ENCODE measurements at places on chromosomes 6 and 20.

DNA sequence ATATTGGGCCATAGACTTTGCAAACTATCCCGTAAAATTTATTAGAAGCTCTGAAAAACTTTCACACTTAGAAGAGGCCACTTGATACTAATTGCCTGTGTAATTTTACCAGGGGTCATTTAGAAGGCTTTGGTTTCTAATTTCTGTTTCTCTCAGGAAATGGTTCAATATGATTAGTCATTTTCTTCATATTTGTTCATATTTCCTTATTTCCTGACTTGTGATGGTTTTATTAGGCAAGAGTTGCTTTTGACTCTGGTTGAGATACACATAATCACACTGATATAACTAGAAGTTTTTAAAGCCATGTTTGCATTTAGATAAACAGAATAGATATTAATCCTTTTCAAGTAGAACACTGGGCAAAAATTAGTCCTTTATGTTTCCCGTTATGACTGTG, 11.8 kb upstream of the HBS1L start:
- no peak for DNase-seq

DNA sequence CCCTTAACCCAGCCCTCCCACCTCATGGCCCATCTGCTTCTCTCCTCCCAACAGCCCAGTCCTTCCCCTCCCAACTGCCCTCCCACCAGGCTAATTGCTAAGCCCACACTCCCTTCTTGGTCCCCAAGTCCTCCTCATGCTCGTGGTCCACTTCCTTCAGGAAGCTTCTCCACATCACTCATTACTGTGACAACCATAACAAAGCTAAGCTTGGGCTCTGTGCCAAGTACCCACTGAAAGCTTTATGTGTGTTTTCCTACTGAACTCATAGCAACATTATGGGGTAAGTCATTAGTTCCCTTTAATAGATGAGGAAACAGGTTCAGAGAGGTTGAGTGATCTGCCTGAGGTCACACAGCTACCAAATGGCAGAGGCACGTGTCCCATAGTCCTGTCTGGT, 16.2 kb downstream of the FRS3 start:
- no peak for DNase-seq

DNA sequence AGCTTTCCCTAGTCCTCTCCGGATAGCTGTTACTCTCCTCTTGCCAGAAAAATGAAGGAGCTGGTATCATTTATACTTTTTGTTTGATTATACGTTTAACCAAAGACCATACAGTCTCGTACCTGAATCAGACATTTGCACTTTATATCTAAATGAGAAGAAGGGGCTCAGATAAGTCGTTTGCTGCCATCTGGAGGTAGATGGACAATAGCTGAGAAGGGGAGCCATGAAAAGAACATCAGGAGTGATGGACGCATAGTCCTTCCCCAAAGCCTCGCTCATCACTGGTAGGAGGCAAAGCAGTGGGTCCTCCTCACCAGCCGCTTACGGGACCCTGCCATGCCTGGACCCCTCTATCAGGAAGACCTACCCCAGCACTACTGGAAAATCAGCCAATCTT, 45.4 kb downstream of the RPF2 start:
- DNase-seq, result no peak

DNA sequence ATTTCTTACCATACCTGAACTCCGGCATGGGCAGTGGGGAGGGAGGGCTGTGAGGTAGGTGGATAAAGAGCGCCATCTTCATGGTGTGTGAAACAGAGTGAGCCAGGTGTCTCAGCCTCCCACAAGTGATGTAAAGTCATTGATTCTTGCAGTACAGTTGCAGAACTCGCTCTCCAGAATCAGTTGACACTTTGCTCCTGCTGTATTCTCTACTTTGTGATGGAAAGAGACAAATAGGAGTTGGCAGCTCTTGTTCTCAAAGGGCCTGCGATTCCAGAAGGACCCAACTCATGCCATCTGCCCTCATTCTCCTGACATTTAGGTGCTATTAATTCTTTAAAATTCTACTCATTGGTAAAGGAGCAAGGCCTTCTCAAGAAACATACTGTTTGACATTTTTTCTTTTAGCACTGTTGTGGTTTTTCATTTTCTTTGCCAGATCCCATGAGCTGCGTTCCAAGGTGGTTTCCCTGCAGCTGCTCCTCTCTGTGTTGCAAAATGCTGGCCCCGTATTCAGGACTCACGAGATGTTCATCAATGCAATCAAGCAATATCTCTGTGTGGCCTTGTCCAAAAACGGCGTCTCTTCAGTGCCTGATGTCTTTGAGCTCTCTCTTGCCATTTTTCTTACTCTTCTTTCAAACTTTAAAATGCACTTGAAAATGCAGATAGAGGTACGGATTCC, 49.3 kb downstream of the ARFGEF2 start:
- no peak for DNase-seq

DNA sequence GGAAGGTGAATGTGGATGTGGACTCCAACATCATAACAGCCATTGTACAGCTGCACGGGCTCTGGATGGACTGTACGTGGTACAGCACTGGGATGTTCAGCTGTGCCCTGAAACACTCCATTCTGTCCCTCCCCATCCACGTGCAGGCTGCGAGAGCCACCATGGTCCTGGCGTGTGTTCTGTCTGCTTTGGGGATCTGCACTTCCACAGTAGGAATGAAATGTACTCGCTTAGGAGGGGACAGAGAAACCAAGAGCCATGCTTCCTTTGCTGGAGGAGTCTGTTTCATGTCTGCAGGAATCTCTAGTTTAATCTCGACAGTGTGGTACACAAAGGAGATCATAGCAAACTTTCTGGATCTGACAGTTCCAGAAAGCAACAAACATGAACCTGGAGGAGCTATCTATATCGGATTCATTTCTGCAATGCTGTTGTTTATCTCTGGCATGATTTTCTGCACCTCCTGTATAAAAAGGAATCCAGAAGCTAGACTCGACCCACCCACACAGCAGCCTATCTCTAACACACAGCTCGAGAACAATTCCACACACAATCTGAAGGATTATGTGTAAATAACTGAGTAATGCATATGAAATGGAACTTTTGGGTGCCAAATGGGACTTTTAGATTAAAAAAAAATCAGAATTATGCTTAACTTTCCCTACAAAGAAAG, 12.1 kb downstream of the CLDN20 start:
- no peak for DNase-seq

GRCh38 chr6:142635130-142635529, 309.8 kb downstream of the HIVEP2 start:
- no peak for DNase-seq

- DNase-seq, result no peak
These were observed 36.1 kb upstream of the MAP7 start for GRCh38 chr6:136586295-136586694.

DNA sequence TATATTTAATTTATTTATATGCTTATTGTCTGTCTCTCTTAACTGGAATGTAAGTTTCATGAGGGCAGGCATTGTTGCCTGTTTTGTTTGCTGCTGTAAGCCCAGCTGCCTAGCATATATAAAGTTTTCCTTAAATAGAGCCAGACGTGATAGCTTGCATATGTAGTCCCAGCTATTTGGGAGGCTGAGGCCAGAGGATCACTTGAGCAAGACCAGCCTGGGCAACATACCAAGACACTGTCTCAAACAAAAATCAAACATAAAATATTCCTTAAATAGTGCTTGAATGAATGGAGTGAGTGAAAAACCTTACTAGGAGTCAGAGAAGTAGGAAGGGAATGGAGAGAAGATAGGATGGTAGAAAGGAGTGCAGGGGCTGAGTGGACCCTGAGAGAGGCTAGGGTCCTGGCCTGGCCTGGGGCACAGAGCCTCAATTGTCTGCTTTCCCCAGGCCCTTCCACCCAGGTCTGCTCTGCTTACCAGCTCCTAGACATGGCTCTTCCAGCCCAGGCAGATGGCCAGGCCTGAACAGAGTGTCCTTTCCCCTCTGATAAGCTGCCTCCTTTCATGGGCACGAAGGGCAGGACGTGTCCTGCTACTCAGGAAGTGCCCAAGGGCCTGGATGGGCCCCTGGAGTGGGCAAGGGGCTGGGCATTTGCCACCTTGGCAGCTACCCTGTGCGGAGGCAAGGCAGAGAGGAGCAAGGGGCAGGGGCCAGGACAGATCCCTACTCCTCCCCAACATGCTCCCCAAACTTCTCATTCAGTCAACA, 17.7 kb upstream of the BAK1 start:
- DNase-seq, result no peak

DNA sequence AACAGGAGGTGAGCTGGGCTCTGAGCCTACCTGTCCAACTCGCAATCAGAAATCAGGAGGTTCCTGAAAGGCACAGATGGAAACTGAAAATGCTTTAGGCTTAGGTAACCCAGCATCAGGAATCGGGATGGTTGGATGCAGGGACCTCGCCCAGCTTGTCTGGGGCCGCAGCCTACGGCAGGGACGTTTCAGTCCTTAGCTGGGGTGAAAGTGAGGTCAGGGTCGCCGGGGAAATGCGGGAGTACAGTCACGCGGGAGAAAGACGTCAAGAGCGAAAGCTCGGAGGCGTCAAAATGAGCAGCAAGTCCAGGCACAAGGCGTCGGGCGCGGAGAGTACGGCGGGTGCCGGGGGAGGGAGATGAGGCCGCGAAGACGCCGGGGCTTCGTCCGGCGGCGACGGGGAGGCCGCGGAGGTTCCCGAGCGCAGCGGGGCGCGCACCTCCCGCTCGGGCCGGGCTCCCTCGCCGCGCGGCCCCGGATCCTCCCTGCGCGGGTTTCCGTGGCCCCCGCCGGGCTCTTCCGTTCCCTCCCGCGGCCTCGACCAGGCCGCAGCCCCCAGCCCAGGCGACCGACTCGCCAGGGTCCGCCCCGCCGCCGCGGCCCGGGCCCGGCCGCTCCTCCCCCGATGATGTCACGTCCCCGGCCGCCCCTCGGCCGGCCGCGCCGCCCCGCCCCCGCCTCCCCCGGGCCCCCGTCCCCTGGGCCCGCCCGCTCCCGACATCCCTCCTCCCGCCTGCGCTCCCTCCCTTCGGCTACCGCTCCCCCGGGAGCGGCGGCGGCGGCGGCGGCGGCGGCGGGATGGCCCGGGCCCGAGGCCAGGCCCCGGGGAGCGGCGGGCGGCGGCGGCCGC, at the start of gene EBF4:
EBF4 (plus strand) TSS at position 745 of the 850 bp plus-strand sequence. CDS start 866 bp downstream, outside the sequence.
- peak; percentile 34 for DNase-seq

- no peak for DNase-seq
These were observed 531.8 kb downstream of the UTRN start for GRCh38 chr6:144816936-144817335.

GRCh38 chr6:155186052-155186658, 77.7 kb upstream of the CLDN20 start:
- DNase-seq, result no peak

GRCh38 chr6:158026901-158027589, 45.4 kb downstream of the SYNJ2 start:
- no peak for DNase-seq

DNA sequence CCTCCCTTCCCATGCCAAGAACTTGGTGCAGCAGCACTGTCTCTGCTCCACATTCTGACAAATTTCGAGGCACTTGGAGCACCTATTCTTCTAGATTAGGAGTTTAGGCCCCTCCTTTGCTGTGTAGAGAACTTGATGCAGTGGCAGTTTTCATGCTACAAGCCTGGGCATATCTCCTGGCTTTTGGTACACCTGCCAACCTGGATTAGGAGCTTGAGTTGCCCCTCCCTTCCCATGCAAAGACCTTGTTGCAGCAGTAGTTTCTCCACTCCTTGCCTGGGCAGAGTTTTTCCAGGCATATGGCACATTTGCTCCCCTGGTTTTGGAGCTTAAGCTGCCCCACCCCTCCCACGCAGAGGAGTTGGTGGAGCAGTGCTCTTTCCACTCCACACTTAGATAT, 956.1 kb downstream of the EYS start:
- no peak for DNase-seq

- no peak for DNase-seq
These were observed 24.3 kb upstream of the MRPS10 start for GRCh38 chr6:42241915-42242314.

DNA sequence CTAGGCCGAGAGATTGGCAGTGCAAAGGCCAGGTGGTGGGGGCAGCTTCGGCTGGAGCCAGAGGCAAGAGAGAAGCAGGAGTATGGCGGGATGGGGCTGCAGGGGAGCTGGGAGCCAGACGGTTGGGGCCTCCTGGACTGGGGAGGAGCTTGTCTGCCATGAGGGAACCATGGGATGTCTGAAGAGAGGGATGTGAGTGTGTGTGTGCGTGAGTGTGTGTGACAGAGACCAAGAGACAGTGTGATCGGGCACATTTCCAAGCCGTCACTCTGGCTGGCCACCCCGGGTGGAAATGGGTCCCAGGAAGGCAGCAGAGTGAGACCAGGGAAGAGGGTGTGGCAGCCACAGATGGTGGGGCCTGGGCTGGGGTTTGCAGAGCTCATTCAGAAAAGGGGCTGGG, 13.8 kb downstream of the PHACTR3 start:
- DNase-seq, result no peak

DNA sequence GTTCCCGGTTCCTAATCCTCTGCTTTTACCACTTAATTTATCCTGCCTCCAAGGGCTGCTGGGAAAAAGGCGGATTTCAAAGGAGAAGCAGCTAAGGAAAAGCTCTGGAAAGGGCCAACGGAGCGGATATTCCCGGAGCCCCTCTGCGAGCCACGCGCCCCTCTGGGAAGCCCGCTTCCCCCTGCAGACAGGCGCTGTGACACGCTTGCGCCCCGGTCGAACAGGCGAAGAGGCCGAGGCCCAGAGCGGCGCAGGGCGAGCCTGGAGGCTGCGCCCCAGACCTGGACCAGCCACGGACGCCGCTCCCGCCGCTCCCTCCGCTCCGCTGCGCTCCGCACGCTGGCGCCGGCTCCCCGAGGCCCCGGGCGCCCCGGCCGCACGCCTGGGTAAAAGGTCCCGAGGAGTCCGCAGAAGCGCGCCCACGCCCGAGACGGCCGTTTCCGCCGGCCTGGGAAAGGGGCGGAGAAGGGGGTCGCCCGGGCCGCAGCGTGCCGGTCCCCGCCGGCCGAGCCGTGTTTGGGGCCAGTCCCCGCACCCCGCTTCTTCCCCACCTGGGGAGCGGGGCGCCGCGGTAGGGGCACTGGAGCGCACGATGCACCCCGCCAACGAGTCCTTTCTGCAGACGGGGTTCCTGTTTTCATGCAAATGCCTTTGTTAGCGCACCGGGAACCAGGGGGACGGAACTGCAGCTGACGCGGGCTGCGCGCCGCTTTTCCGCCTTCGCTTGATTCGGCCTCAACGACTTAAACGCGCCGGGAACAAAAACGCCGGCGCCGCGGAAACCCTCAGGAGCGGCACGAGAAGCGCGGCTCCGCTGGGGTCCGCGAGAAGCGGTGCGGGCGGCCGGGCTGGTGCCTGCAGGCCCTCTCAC, 91.9 kb upstream of the SIRPA start:
- DNase-seq, result peak; percentile 76

GRCh38 chr6:108710551-108710950, 137.7 kb upstream of the ARMC2 start:
- no peak for DNase-seq

- no peak for DNase-seq
These were observed 28.3 kb downstream of the COL20A1 start for GRCh38 chr20:63321148-63321831.

DNA sequence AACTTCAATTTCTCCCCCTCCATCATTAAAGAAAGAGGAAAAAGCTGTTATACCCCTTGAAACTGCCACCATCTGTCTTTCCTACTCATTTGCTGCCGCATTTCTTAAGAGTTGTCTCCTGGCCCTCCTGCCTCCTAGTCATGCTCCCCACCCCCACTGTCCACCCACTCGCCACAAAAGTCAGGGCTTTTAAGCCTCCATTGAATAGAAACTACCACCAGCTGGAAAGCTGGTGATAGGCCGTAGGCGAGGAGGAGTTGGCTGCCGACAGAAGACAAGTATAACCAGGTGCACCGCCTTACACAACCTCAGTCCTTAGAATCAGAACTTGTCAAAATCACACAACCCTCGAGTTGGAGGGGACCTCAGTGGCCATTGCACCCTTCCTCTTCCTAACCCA, 67.6 kb downstream of the B3GAT2 start:
- DNase-seq, result no peak

GRCh38 chr6:118565311-118565960, 17.3 kb downstream of the PLN start:
- DNase-seq, result no peak

Measured in CD4-positive, alpha-beta T cell treated with Interferon gamma for 1 hour (primary cell).